ENCODE measurements at places on chromosomes 4 and X.

- no peak for DNase-seq
These were observed 243.6 kb downstream of the NPFFR2 start for GRCh38 chr4:72275381-72275780.

- no peak for DNase-seq
These were observed 32.4 kb upstream of the CD99 start for GRCh38 chrX:2658585-2659292.

DNA sequence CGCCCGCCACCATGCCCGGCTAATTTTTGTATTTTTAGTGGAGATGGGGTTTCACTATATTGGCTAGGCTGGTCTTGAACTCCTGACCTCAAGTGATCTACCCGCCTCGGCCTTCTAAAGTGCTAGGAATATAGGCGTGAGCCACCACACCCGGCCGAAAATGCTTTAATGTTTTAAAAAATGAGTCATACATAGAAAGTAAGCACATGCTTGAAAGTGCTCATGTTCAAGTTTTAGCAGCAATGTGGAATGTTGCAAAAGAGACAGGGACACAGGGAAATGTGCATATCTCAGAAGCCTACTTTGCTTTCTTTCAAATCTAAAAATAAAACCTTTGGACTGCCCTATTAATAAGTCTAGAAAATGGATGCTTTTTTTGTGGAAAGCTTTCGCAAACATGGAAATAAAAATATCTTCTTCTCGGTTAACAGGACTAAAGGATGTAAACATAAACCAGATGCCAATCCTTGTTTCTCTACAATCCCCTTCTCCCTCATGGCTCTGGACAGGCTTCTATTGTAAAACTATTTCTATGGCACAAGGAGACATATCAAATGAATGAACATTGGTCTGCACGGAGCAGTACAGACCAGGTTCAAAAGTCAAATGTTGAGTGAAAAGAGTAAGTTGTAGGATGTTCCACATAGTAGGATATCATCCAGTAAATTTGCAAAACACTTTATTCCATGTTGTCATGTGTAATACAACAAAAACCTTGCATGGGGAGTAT, 15.0 kb downstream of the MECP2 start:
- DNase-seq, result no peak

GRCh38 chr4:188270273-188271069, 131.2 kb downstream of the TRIML1 start:
- DNase-seq, result no peak

GRCh38 chr4:113951263-113951662, 28.2 kb downstream of the ARSJ start:
- no peak for DNase-seq

- no peak for DNase-seq
These were observed 12.0 kb downstream of the ZFYVE28 start for GRCh38 chr4:2406406-2406805.

DNA sequence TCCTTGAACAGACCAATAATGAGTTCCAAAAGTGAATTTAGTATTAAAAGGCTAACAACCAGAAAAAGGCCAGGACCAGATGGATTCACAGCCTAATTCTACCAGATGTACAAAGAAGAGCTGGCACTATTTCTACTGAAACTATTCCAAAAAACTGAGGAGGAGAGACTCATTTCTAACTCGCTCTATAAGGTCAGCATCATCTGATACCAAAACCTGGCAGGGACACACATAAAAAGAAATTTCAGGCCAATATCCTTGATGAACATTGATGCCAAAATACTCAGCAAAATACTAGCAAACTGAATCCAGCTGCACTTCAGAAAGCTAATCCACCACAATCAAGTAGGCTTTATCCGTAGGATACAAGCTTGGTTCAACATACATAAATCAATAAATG, 35.8 kb upstream of the USP46 start:
- no peak for DNase-seq

GRCh38 chr4:169109035-169109675, 99.1 kb upstream of the CBR4 start:
- no peak for DNase-seq

DNA sequence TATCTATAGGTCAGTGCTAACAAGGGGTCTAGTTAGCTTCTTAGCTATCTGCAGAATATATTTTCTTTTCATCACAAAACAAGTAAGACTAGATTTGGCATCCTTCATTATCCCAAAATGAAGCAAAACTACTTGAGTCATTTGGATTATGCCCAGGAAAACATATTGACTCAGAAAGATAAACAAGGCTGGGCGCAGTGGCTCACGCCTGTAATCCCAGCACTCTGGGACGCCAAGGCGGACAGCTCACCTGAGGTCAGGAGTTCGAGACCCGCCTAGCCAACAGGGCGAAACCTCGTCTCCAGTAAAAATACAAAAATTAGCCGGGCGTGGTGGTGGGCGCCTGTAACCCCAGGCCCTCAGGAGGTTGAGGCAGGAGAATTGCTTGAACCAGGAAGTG, 18.0 kb upstream of the MND1 start:
- no peak for DNase-seq

DNA sequence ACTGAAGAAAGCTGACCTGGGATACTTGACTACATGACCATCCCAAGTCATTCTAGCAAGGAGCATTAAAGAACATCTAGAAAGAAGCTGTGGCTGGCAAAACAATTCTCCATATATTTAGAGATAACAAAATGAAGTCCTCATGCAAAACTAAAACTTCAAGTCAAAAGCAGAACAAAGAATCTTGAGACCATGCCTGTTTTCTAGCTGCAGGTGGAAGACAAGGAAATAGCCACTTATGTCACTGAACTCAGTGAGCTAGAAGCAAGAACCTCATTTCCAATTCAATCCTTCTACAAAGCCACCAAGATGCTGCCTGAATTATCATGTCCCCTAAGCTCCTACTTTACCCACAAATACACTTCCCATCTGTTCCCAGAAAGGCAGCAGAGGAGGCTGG, 13.8 kb downstream of the USP46 start:
- no peak for DNase-seq

DNA sequence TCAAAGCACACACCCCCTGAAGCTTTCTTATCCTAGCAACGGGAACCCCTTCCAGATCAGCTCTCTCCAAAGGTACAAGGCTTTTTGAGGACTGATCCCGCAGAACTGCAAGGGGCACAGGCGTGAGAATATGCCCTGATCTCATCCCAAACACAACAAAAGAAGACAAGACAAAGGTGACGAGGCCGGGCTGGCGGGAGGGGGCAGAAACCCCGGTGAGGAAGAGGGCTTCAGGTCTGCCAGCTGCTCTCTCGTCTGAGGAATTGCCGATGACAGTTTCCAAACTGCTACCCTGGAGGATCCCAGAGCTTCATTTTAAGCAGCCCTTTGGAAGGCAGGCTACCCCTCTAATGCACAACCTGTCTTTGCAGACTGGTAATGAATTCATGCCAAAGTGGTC, 3.4 kb downstream of the HCFC1 start:
- no peak for DNase-seq

DNA sequence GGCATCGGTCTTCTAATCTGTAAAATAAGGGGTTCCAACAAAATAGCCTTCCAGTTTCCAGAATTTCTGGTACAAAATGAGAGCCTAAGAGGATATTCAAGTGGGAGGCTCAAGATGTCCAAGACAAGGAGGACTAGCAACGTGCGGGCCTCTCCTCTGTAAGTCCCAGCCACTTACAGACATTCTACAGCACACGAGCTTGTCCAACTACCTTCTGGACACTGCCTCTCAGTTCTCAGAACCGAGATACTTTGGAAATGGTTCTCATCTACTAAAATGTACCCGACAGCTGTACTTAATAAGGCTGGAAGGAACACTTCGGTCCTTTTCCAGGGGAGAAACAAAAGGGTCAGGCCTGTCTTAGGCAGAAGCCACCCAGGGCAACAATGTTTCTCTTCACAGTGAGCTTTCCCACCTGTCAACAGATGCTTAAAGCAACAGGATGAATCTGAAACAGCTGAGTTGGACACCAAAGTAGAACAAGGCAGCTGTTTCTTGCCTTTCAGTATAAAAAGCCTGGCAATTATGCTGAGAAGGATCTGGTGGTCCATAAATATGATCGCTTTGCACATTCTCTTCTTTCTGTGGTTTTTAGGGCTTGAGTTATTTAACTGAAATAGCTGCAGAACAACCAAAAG, 127.0 kb downstream of the HS6ST2 start:
- DNase-seq, result no peak

Measured in NCI-H2081 treated with DMSO at 0.1 percent for 48 hours (cell line).